Left colon (tissue), 2 donors: ENCODE measurements at places on chromosomes 5 and 9. TPM values are rescaled to one million over a fixed set of nuclear protein-coding genes. Genes with fewer than 3 reads are reported as not detected.

DNA sequence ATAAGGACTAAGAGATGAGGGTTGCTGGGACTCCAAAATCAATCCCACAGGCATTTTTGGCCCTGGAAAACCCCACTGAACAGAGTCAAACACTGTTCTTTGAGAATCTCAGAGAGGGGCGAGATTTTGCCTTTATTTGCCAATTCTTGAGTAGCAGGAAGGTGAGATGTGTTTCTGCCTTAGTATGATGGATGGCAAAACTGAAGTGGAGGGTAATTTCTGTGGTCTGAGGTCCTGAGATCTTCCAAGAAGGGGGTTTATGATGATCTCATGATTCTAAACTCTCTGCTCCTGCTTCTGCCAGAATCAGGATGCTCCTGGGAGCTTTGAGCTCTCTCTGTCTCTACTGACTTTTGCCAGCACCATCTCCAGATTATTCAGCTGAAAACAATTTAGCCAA, 174.8 kb upstream of the CLINT1 start:
- no peak for DNase-seq

Gene MRNIP
- 18.9 TPM for total RNA-seq

DNA sequence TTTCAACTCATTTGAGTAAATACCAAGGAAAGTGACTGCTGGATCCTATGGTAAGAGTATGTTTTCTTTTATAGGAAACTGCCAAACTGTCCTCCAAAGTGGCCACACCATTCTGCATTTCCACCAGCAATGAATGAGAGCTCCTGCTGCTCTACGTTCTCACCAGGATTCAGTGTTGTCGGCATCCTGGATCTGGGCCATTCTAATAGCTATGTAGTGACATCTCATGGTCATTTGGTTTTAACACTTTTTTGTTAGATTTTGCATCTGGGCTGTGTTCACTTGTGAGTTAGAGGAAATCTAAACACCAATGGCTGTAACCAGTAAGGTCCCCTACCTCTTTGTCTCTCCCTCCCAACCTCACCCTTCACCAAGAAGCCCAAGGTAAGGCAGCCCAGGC, 115.9 kb downstream of the ATPSCKMT start:
- no peak for DNase-seq

Gene RAB3C
- total RNA-seq: 1.2 TPM

GRCh38 chr9:15501179-15501578, 9.6 kb downstream of the PSIP1 start:
- no peak for DNase-seq
